ENCODE measurements at places on chromosomes 3 and 15. TPM values are rescaled to one million over a fixed set of nuclear protein-coding genes. Genes with fewer than 3 reads are reported as not detected.

- peak; percentile 85 for DNase-seq
Measured at GRCh38 chr3:144263706-144264105, 292.1 kb downstream of the DIPK2A start.

DNA sequence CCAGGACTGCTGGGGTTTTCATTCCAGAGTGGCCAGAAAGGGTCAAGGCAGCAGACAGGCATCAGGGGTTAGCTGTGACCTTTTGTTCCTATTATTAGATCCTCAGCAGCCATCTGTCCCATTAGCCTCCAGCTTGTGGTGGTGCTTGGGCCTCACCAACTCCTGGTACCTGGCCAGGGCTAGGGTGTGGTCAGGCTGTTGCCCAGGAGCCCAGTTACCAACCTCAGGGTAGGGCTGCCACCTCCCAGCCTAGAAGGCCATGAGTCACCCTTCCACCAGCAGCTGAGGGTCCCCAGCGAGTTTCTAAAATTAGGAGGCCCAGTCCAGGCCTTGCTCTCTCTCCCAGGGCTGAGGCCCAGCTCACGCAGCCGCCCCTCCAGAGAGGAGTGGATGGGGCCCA is 12.2 kb downstream of the TMEM43 start:
- peak; percentile 63 for DNase-seq

- DNase-seq: no peak
Measured at GRCh38 chr3:56296361-56296760, 171.9 kb downstream of the ERC2 start.

GRCh38 chr15:59317211-59317610 is 55.5 kb downstream of the MYO1E start:
- no peak for DNase-seq

GRCh38 chr3:108008931-108009639 is 81.7 kb downstream of the CD47 start:
- DNase-seq: peak; percentile 30

GRCh38 chr3:71441217-71441924 is 142.2 kb downstream of the FOXP1 start:
- DNase-seq: no peak

DNA sequence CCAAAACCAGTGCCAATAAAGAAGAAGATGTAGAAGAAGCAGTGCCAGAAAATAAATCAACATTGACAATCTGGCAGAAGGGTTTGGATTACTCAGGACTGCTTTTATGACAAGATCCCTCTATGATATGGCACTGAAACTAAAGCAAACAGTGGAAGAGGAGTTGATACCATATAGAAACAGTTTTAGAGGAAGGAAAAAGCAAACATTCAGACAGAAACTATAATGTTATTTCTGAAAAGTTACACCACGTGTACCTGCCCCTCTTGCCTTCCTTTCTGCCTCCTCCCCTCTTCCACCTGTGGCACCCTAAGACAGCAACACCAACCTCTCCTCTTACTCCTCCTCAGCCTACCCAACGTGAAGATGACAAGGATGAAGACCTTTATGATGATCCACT is 63.0 kb downstream of the SFMBT1 start:
- DNase-seq: no peak

DNA sequence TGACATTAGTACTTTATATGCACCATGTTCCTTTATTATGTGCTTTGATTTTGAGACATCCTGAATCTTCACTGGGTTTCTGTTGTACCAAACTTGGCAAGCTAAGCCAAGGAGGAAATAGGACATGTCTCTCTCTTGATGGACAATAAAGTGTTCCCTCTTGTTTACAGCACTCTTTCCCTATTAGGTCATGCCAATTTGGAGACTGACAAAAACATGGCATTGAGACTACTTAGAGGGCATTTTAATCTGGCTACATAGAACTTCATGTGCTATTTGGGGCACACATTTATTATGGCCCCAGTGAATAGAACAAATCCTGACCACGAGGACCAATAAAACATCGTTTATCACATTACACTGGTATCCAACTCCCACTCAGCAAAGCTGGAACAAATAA is 85.3 kb upstream of the TNFSF10 start:
- DNase-seq: no peak

DNA sequence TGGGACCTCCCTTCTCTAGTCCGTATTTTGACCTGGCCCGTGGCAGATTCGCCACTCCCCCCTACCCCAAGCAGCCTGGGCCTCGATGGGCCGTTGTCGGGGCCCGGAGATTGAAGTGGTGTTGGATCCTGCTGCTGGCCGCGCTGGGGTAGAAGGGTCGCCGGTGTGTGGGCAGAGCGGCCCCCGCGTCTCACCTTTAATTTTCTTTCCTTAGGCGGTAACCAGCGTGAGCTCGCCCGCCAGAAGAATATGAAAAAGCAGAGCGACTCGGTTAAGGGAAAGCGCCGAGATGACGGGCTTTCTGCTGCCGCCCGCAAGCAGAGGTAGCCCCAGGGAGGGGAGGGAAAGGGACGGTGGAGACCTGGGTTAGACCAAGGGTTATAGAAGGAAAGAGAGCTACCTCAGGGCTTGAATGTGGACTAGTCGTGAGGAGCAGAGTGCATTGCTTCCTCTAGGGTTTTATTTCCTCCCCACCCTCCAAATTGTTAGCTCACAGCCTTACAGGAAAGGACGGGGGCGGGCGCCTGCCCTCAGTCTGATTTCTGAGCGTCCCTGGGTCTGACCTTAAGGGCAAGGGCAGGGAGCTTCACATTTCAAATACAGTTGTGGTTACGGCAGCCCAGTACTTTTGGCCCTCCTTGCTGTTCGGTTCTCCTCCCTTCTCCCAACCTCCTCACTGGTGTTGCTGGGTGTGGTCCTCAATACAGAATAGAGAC is 799 bp downstream of the SERF2 start:
- DNase-seq: peak; percentile 69

DNA sequence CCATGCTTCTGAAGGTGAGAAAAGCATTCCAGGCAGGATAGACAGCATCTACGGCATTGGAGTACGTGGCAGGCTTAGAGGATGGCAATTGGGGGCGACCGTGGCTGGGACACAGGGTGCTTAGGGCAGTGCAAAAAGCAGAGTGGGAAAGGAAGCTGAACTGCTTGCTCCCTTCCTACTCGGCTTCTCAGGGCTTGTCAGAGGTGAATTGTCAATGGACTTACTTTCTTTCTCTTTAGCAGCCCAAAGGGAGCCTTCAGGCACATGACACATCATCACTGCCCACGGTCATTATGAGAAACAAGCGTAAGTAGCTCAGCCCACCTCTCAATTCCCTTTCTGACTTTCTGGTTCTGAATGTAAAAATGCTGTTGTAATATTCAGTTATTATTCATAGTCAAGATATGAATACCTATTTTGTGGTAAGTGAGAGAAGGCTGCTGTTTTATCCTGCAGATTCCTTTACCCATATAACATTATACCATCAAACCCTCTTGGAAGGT is 84.3 kb downstream of the KLHL25 start:
- no peak for DNase-seq

DNA sequence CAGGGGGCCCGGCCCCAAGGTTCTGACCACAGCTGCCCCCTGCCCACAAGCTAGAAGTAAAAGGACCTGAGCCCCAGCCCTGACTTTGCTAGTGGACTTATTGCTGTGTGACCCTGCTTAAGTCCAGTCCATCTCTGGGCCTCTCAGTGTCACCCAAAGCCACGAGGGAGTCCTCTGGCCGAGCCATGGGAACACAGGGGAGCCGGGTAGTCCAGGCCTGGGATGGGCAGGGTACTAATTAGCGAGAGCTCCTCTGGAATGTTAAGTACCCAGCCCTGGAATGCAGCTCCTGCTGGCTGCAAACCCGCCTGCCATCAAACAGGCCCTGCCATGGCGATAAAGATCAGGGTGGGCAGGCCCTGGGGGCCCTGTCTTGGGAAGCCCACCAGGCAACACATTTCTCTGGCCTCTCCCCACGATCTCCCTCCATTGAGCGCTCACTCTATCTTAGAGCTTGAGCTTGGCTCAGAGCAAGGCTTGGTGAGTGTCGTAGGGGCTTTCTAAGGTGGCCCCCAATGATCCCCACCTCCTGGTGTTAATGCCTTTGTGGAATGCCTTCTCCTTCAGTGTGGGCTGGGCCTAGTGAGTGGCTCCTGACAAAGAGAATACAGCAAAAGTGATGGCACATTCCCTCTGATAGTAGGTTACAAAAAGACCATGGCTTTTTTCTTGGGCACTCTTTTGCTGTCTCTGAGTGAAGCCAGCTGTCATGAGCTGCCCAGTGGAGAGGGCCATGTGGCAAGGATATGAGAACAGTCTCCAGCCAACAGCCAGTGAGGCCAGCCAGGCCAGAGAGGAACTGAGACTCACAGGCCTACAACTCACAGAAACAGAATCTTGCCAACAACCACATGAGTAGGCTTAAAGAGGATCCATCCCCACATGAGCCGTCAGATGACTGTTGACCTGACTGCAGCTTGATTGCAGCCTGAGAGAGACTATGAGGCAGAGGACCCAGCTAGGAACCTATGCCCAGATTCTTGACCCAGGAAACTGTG is 133.1 kb downstream of the SMAD6 start:
- no peak for DNase-seq

DNA sequence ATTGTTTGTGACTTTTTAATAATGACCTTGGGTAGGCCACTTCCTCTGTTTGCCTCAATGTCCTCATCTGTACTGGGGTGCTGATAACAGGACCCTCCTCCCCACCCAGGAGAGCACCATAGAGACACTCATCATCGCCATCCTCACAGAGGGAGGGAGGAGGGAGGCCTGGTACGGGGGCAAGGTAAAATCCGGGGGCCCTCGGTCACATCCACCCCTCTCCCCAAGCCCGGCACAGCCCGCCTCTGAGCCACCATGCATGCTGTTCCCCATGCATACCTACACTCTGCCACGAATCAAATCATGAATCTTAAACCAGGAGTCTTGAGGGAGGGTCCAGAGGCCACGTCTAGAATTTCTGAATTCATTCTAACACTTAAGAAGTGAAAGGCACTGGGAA is 74.9 kb upstream of the IQSEC1 start:
- no peak for DNase-seq

DNA sequence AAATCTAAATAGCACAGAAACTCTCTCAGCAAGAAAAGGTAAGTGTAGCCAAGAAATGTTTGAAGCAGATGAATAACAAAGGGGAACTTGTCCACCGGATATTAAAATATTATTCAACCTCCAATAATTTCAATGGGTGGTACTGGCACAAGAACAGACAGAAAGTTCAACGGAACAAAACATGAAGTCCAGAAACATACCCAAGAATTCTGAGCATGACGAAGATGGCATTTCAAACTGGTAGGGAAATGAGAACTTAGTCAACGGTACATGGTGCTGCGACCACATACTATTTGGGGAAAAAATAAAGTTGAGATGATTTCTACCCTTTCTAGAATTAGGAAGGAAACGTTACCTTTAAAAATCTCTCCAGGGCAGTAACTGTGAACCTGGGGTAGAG is 5.5 kb downstream of the CHSY1 start:
- DNase-seq: no peak

The TRAT1 gene
- 0.07 TPM for polyA plus RNA-seq

The SLC6A20 gene
- polyA plus RNA-seq: 0.38 TPM

The TIPIN gene
- 12.5 TPM for polyA plus RNA-seq

DNA sequence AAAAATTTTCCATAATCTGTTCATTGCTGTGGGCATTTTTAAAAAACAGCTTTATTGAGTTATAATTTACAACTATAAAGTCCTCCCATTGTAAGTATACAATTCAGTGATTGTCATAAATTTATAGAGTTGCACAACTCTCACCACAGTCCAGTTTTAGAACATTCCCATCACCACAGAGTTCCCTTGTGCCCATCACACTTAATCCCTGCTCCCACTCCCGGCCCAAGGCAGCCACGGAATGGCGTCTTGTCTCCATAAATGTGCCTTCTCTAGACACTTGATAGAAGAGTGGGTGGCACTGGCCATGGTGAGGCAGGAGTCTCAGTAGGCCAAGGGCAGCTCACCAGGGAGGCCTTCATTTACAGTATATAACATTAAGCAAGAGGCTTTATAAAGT is 6.3 kb downstream of the TSEN2 start:
- DNase-seq: no peak

- DNase-seq: no peak
Measured at GRCh38 chr3:38952721-38953120, 99.0 kb downstream of the SCN11A start.

GRCh38 chr3:14647976-14648955 is 3.3 kb upstream of the CCDC174 start:
- no peak for DNase-seq

DNA sequence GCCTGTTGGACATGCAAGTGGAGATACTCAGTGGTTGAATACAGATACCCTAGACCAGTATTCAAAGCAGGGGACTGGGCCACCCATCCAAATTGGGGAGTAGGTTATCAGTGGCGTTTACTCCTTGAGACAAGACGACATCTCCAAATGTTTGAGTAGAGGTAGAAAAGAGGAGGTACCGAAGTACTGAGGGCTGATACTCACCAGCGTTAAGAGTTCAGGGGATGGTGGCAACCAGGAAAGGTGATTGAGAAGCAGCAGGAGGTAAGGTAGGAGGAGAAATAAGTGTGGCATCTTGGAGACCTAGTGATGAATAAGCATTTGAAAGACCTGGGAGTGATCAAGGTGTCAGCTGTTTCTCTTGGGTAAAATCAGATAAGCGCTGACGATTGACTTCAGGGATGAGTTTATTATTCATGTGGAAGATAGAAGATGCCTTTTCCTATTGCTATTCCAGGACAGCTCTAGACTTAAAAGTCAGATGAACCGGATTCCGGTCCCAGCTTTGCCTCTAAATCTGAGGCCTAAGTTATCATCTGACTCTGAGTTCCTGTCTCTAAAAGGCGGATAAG is 96.3 kb downstream of the GHSR start:
- DNase-seq: no peak

GRCh38 chr15:87850916-87851315 is 405.6 kb downstream of the NTRK3 start:
- no peak for DNase-seq

- no peak for DNase-seq
Measured at GRCh38 chr15:96692826-96693225, 362.3 kb downstream of the NR2F2 start.

The COMMD2 gene
- polyA plus RNA-seq: 33.2 TPM

The PLSCR4 gene
- 15.4 TPM for polyA plus RNA-seq

The FEZF2 gene
- polyA plus RNA-seq: not detected
